HAP-1 (cell line): ENCODE measurements at places on chromosomes 16 and 17.

DNA sequence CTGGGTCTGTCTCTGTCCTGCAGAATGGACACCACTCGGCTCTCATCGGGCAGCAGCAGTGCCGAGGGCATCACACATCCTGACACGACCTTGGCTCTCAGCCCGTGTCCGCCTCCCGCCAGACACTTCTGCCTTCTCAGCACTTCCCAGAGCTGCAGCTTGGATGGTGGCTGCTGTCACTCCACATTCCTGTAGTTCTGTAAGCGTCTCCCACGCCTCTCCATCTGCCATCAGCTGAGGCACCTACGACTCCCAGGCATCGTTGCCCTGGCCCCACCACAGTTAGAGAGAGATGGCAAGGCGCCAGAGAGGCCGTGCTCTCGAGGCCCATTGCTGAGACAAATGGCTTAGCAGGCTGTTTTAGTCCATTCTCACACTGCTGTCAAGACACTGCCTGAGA, 195.9 kb upstream of the CHMP6 start:
- DNase-seq, result no peak

DNA sequence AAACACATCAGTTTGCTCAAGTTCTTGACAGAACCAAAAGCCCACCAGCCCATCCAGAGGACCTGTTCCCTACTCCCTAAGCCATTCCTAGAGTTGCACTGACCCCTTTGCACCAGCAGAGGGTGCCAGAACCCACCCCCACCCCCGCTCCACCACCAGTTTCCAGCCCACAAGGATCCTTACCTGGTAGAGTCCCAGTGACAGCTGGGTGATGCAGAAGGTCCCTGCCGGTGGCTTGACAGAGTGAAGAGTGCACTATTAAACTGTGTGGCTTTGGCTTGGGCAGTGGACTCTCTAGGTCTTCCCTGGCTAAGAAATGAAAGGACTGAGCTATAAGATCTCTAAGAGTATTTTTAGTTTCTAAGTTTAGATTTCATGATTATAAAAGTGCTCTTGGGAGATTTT, 73.3 kb upstream of the MTMR4 start:
- DNase-seq, result peak; percentile 77

DNA sequence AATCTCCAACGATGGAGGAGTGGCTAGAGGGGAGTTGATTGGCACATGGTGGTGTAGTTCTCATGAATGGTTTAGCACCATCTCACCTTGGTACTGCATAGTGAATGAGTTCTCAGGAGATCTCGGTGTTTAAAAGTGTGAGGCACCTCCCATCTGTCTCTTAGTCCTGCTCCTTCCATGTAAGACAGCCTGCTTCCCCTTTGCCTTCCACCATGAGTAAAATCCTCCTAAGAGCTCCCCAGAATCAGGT, 428.8 kb upstream of the MAF start:
- DNase-seq, result no peak

- DNase-seq, result no peak
Observed at GRCh38 chr17:601244-601925, 113.3 kb downstream of the VPS53 start.

GRCh38 chr17:41718287-41718645, 6.1 kb downstream of the GAST start:
- no peak for DNase-seq

DNA sequence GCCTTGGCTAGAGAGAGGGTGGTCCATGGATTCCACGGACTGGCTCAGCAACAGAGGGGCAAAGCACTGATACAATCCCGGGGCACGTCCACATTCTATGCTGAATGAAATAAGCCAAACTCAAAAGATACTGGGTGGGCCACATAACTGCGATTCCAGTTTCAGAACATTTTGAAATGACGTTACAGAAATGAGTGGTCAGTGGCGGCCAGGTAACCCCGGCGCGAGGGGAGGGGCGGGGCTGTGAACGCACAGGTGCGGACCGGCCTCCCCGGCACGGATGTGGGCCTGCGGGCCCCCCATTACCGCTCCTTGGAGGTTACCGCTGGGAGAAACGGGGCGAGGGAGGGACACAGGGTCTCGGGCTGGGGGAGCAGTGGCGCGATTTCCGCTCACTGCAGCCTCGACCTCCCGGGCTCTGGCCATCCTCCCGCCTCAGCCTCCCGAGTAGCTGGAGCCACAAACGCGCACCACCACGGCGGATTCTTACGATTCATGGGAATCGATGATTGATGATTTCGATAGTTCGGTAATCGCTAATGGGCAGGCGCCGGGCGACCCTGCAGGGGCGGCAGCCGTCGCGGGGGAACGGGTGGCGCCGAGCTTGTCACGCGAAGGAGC, 559 bp downstream of the MVD start:
- DNase-seq, result no peak

- no peak for DNase-seq
Observed at GRCh38 chr16:2486645-2487516, 12.0 kb downstream of the TBC1D24 start.

DNA sequence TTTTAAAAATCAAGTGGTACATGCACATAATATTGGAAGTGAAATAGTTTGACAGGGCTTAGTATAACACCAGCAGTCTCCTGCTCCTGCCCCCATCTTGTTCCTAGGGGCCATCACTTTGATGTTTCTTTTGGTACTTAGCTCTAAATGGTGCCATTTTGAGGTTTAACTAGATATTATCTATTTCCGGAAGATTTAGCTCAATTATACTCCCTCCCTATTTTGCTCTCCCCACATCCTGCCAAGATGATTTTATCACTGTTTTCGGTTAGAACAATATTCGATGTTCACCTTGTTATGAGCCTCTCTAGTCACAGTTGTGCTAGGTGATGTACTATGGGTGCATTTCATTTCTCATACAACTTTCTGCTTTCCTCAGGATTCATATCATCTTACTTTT, 20.0 kb upstream of the SLC35G3 start:
- DNase-seq, result no peak

DNA sequence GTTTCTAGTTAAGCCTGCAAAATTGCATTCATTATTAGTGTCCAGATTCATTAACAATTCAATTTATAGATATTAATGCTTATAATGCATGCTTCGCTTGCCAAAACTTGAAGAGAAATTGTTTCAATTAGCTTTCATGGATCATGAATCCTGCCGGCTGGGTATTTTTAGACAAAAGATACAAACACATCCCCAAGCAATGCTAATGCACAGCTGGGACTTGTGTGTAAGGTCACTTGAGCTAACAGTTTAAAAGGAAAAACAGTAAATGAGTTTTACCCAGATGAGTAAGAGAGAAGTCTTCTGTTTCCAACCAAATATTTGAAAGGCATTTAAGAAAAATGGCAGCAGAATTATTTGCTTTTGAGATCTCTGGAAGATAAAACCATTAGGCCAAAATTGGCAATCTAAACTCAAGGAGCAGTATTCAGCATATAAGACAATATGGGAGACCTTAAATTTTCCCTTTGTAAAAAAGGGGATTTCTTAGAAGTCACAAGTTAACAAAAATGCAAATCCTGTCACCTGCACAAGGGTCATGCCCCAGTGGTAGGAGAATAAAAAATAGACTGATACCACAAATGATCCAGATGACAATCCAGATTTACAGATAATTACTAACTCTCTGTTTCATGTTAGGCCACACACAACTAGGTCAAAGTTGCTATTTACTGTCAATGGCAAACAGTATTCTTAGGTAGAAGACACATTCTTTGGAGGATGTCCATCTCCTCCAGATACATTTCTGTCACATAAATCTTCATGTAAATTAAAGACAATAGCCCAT, 418.4 kb upstream of the PMFBP1 start:
- no peak for DNase-seq

GRCh38 chr17:43648916-43649315, 12.8 kb downstream of the MEOX1 start:
- DNase-seq, result no peak

DNA sequence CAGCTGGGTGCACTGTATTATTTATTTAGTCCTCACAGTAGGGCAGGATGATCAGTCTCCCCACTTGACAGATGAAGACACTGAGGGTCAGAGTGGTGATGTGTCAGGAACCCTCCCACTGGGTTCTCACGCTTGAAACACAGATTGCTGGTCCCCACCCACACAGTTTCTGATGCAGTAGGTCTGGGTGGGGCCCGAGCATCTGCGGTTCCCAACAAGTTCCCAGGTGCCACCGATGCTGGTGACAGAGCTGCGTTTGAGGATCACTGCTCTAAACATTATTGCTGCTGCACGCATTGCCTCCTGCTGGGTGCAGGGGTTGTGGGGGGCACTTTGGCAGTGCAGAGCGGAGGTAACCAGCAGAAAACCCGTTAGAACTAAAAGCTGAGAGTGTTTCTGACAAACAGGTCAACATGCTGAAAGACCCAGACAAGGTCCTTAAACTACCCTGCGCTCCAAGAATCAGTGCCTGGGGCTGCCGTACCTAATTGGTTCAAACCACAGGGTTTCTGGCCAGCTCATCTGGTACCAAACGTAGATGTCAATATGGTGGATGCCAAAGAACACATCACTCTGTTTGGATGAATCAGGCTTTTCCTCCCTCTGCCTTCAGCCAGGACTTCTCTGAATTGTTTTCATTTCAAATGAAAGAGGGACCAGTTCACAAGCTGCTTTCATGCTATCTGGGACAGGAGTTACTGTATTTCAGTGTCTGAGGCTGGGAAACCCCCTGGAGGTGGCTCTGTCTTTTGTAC, 76.0 kb downstream of the ABCC1 start:
- no peak for DNase-seq

GRCh38 chr17:79338604-79339003, 264.0 kb downstream of the ENGASE start:
- DNase-seq, result no peak

DNA sequence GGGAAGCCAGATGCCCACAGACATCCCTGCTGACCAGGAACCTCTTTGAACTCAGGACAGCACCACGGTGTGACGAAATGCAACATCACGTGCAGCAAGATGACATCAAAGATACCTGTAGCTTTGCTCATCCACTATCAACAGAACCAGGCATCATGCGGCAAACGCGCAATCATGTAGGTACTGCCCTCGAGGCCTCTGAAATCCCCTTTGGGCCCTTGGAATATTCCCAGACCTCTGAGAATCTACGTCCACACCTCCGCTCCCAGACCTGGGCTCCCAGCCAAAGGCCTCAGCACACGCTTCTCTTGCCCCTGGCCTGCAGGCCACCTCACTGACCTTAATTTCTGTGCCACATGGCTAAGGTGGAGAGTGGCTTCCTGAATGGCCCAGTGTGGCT, 7.3 kb downstream of the CX3CL1 start:
- DNase-seq, result no peak

GRCh38 chr17:78999947-79000395, 9.6 kb downstream of the CANT1 start:
- DNase-seq, result no peak

DNA sequence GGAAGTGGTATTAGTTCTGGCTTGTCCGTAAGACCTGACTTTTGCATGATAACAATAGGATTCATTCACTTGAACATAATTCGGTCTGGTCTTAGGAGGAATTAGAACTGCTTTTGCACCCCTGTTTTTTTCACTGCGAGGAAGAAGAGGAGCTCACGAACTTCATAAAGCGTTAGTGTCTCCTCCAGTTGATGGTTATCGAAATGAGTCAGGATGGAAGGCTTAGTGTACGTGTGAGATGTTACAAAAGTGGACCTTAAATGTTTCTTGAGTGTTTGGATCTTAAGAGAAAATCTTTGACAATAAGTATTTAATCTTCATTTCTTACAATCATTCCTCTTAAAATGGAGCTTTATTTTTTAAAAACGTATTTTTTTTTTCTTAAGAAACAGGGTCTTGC, 52.8 kb downstream of the USP10 start:
- DNase-seq, result no peak

GRCh38 chr16:84806256-84806889, 13.4 kb upstream of the CRISPLD2 start:
- no peak for DNase-seq

DNA sequence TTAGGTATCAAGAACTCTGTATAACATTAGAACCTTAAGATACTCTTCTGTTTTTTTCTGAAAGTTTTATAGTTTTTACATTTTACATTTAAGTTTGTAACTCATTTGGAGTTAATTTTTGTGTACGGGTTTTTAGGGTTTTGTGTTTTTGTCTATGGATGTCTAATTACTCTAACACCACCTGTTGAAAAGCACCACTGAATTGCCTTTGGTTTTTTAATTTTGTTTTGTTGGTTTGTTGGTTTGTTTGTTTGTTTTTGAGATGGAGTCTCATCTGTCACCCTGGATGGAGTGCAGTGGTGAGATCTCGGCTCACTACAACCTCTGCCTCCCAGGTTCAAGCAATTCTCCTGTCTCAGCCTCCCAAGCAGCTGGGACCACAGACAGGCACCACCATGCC, 29.8 kb upstream of the ZNF629 start:
- no peak for DNase-seq

GRCh38 chr17:43832976-43833829, at the start of gene MPP3:
Gene MPP3 (minus strand): TSS chr17:43833146. CDS start chr17:43831906, 1,240 bp downstream.
- DNase-seq, result peak; percentile 72

DNA sequence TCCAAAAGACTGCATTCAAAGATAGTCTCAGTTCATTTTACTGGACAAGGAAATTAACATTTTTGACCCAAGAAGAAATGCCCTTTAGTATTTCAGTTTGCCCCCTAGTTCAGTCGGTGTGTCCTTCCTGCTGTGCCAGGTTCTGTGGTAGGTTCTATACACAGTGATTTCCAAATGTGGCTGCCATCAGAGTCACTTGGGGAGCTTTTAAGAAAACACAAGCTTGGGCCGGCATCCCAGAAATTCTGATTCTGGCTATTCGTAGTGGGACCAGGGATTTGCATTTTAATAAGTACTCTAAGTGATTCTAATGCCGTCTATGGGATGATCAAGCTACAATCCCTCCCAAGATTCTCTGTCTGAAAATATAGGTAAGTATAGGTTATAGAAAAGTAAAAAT, 10.2 kb downstream of the RSPRY1 start:
- DNase-seq, result no peak

GRCh38 chr17:82961366-82962162, 117.8 kb upstream of the METRNL start:
- no peak for DNase-seq

DNA sequence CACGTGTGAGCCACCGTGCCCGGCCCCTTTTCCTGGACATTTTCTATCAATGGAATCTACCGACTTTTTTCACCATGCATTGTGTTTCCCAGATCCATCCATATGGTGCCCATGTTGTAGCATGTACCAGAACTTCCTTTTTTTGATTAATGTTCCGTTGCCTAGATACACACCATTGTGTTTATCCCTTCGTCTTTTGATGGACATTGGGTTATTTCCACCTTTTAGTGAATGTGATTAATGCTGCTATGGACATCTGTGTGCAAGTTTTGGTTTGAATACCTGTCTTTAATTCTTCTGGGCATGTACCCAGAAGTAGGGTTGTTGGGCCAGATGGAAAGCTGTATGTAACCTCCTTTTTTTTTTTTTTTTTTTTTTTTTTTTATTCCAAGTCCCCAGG, 79.8 kb downstream of the NT5M start:
- DNase-seq, result no peak

- DNase-seq, result no peak
Observed at GRCh38 chr17:2090804-2091534, 36.1 kb downstream of the HIC1 start.
